Adrenal gland (tissue), 19 donors: ENCODE measurements at places on chromosomes 5 and 9. TPM values are rescaled to one million over a fixed set of nuclear protein-coding genes. Genes with fewer than 3 reads are reported as not detected.

Gene HAVCR1
- 0.07 TPM for polyA plus RNA-seq

Gene ADRA1B
- polyA plus RNA-seq: 0.67 TPM

Gene DDX4
- polyA plus RNA-seq: not detected

Gene ZMAT2
- 42.1 TPM for polyA plus RNA-seq

Gene DOCK8
- polyA plus RNA-seq: 110 TPM
